Cerebellum (tissue), 4 donors: ENCODE measurements at places on chromosomes 7 and 10.

DNA sequence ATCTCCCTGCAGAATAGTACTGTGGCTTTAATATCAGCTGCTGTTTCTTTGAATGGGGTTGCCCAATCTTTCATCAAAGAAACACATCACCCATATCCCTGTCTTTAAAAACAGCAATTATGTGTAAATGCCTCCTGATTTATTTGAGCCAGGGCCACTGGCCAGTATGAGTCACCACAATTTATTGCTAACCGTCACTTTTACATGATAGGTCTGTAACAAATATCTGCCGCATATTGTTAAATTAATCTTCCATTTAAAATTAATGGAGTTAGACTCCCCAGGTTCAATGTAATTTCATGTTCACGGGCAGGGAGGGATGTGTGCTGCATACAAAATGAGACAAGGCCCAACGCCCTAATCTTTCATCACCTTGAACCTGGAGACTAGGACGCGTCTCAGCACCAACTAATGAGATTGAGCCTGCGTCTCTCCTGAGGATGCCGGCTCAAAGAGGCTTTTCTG lies 673.4 kb downstream of the AUTS2 start:
- DNase-seq, result no peak

GRCh38 chr10:1241322-1241890 lies 185.2 kb downstream of the WDR37 start:
- no peak for DNase-seq

DNA sequence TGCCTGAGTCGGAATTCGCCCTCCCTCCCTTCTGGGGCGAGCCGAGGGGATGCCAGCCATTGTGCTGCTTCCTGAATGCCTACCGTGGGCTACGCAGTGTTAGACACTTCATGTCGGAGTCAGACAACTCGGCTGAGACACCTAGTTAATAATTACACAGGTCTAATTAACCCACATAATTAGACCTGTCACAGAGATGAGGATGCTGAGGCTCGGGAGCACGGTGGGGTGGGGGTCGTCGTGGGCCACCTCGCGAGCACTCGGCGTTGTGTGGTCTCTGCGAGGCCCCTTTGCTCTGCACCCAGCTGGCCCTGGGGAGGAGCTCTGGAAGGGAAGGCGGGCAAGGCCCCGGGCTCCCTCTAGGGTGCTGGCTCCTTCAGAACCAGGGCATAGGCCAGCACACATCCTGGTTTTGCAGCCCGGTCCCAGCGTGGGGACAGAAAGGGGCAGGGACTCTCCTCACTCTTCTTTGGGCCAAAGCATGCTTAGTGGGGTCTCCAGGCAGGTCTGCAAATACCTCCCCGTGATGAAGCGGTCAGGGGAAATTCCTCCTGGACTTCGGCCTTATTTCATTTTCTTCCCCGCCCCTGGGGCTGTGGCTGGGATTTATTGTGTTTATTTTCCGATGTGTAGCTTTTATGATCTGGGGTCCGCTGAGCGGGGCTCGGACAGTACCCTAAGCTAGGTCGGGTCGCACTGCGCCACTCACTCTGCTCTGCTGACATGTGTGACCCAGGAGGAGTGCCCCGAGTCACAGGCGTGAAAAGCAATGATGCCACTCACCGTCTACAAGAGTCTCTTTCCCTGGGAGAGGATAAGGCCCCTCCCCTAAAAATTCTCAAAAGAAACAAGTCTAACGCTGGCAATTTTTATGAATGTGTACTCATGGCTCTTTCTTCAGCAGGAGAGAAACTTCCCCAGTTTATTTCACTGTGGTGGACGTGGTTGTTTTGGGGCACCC lies 4.9 kb upstream of the FOXL3 start:
- no peak for DNase-seq

DNA sequence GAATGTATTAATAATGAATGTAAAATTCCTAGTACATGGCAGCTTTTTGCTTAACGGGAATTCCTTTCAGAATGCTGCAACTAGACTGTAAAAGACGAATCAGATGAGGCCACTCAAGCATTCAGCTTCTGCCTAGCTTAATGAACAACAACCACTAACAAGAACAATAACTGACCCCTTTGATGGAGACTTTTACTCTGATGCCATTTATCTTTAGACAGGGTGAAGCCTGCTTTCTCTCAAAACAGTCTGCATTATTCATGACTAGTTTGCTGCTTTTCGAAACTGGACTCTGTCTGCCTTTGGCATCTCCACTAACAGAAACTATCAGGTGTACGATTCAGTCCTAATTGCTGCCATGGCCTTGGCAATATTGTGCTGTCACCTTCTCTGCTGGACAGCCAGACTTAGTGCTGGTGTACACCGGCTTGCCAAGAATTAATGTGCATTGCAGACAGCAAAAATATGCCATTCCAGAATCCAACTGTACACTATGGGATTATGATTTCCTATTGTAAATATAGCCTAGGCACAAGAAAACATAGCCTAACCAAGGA lies 295.5 kb upstream of the CDC14C start:
- peak; percentile 19 for DNase-seq

- no peak for DNase-seq
Observed at GRCh38 chr10:127414024-127414423, 135.1 kb upstream of the NPS start.

DNA sequence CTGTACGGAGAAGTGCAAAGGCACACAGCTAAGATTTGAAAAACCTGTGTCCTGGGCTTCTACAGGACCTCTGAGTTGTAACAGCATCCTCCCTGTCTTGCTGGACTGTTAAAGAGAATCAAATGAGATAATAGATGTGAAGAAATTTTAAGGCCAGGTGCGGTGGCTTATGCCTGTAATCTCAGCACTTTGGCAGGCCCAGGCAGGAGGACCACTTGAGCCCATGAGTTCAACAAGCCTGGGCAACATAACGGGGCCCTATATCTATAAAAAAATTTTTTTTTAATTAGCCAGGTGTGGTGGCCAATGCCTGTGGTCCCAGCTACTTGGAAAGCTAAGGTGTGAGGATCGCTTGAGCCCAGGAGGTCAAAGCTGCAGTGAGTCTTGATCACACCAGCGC lies 2.9 kb upstream of the ARHGAP21 start:
- DNase-seq, result no peak

DNA sequence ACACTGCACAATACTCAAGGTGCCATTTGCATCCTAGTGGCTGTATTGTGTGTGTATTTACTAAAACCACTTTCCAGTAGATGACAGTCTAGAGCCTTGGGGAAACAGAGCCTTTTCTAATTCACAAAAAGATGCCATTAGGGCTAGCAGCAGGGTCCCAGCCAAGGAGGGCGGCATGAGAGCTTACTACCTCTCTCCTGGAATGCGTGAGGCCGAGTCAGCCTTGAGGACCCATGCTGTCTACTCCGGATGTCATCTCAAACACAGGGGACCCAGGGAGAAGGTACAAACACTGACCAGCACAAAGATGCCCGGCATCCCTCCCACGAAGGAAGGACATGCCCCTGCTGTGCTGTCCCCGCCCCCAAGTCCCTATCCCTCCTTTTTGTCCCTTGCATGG lies 65.5 kb downstream of the CYCS start:
- DNase-seq, result no peak

- no peak for DNase-seq
Observed at GRCh38 chr7:23422909-23423308, 47.4 kb downstream of the IGF2BP3 start.

DNA sequence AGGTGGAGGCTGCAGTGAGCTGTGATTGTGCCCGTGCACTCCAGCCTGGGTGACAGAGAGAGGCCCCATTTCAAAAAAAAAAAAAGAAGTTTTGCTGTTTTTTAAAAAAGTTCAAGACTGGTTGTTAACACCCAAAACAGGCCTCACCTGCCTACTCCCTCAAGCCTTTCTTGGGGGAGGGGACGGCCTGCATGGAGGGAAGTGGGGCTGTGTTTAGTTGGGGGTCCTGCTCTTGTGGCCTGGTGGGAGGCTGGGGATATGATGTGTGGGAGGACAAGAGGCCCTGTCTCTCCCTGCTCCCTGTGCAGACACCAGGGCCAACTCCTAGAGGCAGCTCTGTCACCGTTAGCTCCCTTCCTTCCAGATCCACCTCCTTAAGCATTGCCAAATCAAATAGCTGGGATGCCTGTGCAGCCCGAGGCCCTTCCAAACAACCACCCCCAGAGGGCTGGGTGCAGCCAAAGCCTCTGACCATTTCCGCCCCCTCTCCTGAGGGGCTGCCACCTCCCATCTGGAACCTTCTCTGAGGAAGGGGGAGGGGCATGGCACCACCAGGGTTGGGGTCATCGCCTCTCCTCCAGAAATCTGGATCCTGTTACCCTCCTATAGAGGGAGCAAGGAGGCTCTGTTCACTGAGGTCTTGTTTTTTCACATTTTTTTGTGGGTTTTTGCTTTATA lies 32.9 kb upstream of the ANKRD2 start:
- no peak for DNase-seq

DNA sequence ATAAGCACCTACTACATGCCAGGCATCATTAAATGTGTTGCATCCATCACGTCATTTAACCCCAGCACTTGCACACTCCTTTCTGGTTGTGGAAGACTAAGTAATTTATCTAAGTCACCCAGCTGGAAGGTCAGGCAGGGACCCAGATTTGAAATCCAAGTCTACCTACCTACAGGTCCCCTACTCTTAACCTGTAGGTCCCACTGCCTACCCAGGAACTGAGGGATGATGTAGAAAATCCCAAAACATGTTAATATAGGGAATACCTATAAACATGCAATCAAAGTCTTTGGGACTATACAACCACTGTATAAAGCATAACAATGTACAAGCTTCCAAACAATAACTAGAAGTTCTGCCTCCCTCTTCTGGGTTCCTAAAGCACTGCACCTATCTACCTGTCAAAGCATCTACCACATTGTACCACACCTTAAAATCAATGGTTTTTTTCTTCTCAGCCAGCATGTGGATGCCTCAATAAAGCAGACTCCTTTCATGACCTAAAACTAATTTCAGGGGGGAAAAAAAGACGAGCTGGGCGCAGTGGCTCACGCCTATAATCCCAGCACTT lies 5.6 kb downstream of the IL6 start:
- DNase-seq, result no peak

- no peak for DNase-seq
Observed at GRCh38 chr7:13110107-13110506, 422.7 kb downstream of the ARL4A start.

DNA sequence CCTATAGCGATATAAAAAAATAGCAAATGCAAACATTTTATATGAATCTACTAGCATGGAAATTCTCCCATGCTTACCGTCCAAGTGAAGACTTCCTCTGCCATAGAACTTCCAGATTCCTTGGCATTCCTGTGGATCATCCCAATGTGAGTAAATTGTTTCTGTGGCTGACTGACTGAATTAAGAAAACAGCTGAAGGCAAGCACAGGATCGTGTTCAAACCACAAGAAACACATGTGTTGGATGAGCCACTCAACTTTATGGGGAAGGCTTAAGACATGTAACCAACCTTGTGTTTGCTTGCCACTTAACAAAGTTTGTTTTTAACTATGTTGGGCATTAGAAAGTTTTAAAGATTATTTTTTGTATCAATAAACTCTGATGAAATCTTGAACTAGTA lies 2.6 kb upstream of the MYPN start:
- no peak for DNase-seq
